ENCODE measurements at places on chromosomes 5 and 9. TPM values are rescaled to one million over a fixed set of nuclear protein-coding genes. Genes with fewer than 3 reads are reported as not detected.

- no peak for DNase-seq
Measured at GRCh38 chr9:12705738-12706391, 12.7 kb downstream of the TYRP1 start.

Gene AGXT2
- not detected for polyA plus RNA-seq

DNA sequence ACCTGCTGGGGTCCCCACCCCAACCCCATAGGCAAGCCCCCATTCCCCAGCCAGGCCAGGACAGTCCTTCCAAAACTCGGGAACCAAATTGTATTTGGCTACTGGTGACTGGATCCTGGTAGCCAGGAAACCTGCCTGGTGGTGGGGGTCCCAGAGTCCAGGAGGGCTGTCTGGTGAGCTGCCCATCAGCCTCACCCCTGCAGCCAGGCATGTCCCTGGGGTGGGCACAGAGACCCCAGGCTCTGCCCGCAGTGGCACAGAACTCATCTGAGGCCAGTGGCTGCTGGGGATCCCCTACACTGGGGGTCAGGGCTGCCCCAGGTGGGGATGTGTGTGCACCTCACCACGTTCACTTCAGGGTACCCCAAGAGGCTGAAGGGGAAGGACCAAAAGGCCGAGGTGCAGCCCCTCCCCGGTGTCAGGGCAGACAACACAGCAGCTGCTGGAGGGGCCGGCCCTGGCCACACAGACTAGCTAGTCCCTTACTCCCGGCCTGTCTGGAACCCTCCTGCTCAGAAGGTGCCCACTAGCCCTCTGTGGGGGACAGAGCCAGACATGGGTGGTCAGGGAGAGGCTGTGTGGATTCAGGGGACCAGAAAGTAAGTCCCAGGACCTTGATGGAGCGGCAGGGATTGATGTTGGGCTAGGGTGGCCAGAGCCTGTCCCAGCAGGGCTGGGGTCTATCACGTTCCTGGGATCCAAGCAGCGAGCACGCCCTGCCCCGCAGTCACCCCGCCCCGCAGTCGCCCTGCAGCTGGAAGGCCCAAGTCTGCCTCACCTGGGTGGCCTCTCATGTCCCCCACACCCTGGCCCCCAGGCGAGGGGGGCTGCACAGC lies 91.5 kb downstream of the KCNT1 start:
- no peak for DNase-seq

Gene ECSCR
- polyA plus RNA-seq: not detected

Gene LRRC19
- polyA plus RNA-seq: not detected

Gene GGTA1
- 0.20 TPM for polyA plus RNA-seq

DNA sequence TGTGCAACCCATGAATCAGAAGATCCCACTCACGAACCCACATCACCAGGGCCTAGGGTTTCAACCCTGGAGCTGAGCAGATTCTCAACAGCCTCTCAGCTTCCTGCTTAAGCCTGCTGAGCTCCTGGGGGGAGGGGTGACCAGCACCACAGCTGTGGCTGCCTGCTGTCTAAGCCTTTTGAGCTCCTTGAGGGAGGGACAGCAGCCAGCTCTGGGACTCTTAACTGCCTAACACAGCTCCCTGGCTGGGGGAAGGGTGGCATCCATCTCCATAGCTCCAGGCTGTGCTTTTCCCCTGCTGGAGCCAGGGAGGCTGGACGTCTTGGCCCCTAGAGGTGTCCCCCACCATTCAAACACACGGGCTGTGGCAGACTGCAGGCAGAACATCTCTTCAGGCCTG lies 250.3 kb downstream of the DMAC1 start:
- DNase-seq: no peak

GRCh38 chr5:140338908-140339307 lies 7.5 kb downstream of the HBEGF start:
- no peak for DNase-seq

GRCh38 chr5:1255081-1255561 lies 29.9 kb downstream of the SLC6A18 start:
- DNase-seq: no peak

GRCh38 chr9:78325343-78325742 lies 28.4 kb downstream of the PSAT1 start:
- DNase-seq: no peak

DNA sequence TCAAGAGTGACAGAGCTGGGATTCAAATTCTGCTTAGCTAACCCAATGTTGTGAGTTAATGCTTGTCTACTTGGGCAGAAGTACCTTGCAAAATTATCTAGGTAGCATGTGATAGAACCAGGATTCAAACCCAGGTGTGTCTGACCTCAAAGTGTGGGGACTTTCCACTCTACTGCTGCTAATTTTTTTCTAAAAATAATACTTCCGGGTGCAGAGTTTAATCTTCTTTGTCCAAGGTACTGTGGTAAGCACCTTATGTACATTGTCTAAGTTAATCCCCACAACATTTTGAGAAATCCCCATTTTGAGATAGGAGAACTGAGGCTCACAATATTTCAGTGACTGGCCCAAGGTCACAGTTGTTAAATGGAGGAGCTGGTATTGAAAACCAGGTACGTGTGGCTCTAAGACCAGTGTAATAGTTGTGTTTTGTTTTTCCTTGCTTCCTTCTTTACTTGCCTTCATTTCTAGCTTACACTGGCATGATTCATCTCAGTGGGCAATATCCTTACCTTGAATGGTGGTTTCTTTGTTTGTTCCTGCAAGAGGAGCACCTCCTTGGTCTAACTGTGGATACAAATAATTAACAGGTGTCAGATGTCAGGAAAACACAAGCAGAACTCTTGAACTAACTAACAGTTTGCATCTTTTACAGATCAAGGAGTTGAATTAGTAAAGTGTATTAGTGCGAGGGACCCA lies 7.5 kb downstream of the ALDOB start:
- DNase-seq: peak; percentile 41

Gene IL9
- not detected for polyA plus RNA-seq

Gene SGCD
- polyA plus RNA-seq: not detected

Gene TLX3
- not detected for polyA plus RNA-seq

Gene SLC36A3
- not detected for polyA plus RNA-seq

Gene PCDHB16
- polyA plus RNA-seq: not detected

GRCh38 chr5:171444582-171444981 lies 25.1 kb downstream of the FGF18 start:
- no peak for DNase-seq

GRCh38 chr9:4674783-4675182 lies 4.6 kb upstream of the CDC37L1 start:
- no peak for DNase-seq

Gene SLC9A3
- polyA plus RNA-seq: 1.2 TPM

- no peak for DNase-seq
Measured at GRCh38 chr5:138351517-138351916, 968 bp upstream of the KDM3B start.

Gene SSBP2
- 49.6 TPM for polyA plus RNA-seq

GRCh38 chr9:87109851-87110250 lies 162.5 kb upstream of the GAS1 start:
- no peak for DNase-seq

- DNase-seq: peak; percentile 19
Measured at GRCh38 chr9:114153761-114154599, 1.4 kb upstream of the COL27A1 start.

Gene ECM2
- polyA plus RNA-seq: 0.09 TPM

- no peak for DNase-seq
Measured at GRCh38 chr9:29389421-29389820, 1816.1 kb upstream of the C9orf72 start.

DNA sequence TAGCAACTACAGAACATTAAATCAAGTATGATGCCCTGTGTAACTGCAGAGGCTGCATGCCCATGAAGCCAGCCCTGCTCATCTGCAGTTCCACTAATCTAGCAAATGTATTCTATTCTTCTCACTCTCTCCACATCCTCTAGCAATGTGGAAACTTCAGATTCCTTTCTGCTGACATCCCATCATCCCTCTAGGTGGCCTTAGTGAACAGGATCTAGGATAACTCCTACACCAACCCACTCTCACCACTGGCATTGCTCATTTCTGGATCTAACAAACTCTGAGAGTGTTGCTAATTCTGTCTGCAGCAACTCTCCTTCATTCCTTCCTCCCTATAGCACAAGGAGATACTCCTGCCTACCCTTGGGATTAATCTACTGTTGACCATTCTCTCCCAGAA lies 80.8 kb downstream of the FAM81B start:
- no peak for DNase-seq

GRCh38 chr9:396396-396795 lies 181.7 kb downstream of the DOCK8 start:
- DNase-seq: no peak

DNA sequence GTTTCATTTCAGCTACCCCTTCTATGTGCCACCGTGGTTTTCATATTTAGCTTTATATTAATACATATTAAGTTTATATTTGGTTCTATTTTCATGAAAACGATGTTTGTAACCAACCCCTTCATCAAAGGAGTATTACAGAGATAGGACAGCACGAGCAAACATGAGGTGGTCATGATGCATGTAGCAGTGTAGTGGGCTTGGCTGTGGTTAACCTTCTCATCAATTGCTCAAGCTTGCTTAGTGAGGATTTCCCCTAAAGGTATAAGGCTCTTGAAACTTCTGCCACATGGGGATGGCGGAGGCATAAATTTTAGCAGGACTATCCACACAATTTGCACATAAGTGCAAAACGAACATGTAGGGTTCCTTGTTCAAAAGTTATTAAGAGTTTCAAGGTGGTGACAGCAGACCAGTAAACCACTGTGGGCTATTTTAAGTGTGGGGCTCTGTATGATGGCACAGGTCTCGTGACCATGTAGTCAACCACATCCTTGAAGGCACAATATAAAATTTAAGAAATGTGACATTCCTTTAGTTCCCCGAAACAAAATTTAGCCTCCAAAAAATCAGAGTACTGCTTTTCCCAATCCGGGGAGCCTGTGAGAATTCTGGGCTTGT lies 24.8 kb downstream of the TMEM174 start:
- DNase-seq: no peak

GRCh38 chr9:23555851-23556250 lies 270.2 kb downstream of the ELAVL2 start:
- no peak for DNase-seq

DNA sequence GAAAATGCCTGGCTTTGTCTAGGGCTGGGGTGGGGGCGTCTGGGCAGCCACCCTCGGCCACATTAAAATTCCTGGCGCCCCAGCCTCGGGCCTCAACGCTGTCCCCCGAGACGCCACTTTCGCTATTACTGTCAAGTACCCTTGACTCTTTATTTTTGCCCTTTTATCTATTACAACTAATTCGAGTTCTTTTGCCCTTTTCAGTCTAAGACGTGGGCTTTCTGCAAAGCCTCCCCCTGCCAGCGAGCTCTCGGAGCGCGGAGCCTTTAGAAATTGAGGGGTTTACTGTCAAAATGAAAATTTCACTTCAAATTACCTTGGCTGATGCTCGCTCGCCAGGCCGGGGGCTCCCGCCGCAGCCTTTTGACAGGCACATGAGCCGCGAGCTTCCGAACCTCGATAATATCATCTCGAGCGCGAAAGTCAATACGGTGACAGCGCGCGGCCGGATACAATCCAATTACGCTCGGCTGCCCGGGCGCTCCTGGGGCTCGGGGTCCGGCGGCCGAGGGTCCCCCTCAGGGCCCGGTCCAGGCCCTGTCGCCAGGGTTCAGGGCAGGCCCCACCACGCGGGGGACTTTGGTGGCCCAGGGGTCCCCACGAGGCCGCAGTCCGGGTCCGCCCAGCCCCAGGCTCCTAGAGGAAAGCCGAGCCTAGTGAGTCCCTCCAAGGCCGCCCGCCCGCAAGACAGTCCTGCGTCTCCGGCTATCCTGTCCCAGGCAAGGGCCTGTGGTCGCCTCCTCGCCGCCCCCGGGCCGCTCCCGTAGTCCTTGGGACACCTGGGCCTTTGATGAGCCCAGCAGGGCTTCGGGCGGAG lies 6.7 kb downstream of the IRX4 start:
- no peak for DNase-seq

GRCh38 chr5:140292212-140293036 lies 10.5 kb downstream of the PFDN1 start:
- DNase-seq: no peak

Gene DMRT3
- polyA plus RNA-seq: not detected

Gene PHF24
- polyA plus RNA-seq: not detected

Gene ADAMTS6
- 4.1 TPM for polyA plus RNA-seq

- no peak for DNase-seq
Measured at GRCh38 chr9:19116107-19116790, 11.0 kb downstream of the PLIN2 start.

DNA sequence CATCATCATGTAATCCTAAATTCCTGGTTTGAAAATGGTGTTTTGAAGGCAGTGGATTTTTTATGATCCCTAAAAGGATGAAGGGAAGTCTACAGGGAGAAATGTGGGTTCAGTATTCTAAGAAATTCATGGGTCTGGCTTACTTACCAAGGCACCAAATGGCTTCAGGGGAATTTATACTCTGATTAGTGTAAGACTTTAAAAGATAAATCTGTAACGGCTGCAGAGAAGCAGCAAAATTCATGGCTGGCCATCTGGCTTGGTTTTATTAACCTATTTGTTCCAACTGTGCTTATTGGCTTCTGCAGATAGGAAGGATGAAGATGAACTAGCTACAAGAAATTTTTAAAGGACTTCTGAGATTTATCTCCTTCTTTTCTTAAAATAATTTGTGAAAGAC lies 222.8 kb downstream of the TENT4A start:
- no peak for DNase-seq

Gene PPP1R26
- 1.1 TPM for polyA plus RNA-seq

- DNase-seq: no peak
Measured at GRCh38 chr9:93156475-93157008, 22.5 kb upstream of the NINJ1 start.

GRCh38 chr5:68395926-68396511 lies 180.5 kb downstream of the PIK3R1 start:
- no peak for DNase-seq

DNA sequence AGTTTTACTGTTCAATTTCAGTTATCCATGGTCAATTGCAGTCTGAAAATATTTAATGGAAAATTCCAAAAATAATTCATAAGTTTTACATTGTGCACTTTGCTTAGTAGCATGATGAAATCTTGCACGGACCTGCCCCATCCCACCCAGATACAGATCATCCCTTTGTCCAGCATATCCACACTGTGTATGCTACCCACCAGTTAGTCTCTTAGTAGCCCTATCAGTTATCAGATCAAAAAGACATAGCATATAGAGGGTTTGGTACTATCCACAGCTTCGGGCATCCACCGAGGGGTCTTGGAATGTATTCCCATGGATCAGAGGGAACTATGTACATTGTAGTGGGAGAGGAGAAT lies 97.7 kb downstream of the SLC44A1 start:
- no peak for DNase-seq

Gene CTXN3
- polyA plus RNA-seq: not detected

Gene MACIR
- polyA plus RNA-seq: 1.4 TPM

- DNase-seq: no peak
Measured at GRCh38 chr9:87518702-87519335, 21.2 kb downstream of the DAPK1 start.

DNA sequence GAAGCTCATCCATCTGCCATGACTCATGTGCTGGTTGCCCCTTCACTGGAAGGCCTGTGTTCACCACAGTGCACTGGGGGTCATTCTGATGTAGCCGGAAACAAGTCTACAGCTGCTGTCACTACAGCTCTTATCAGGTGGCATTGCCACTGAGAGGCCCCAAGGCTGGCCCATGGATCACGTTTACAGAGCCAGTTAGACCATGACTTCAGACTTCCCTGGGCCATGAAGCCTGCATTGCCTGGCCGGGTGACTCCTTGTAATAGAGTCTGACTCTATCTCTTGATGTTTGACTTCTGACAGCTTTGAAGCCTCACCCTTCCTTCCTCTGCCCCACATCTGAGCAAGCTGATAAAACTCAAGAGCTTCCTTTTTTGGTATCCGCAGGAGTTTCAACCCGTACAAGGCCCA lies 473.5 kb upstream of the DAP start:
- DNase-seq: no peak

- DNase-seq: no peak
Measured at GRCh38 chr9:122360891-122361290, 9.9 kb upstream of the PTGS1 start.

Gene PCDHGC3
- polyA plus RNA-seq: 0.12 TPM
